ENCODE measurements at places on chromosomes 7 and 10.

DNA sequence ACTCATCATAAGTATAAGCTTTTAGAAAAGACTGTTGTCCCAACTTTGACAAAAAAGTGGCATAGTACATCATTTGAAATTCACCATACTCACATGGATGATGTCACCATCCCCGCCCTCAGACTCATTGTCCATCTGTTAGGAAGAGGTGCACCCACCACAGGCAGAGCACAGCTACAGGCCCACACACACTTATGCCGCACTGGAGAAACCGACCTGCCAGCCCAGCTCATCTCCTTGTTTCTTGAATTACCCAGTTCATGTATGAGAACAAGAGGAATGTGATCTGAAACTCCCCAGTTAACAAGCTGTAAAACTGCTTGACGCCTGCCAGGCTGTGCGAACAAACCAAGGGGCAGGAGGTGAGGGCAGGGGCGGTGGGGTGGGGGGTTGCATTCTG is 312.0 kb downstream of the DPP6 start:
- no peak for DNase-seq

DNA sequence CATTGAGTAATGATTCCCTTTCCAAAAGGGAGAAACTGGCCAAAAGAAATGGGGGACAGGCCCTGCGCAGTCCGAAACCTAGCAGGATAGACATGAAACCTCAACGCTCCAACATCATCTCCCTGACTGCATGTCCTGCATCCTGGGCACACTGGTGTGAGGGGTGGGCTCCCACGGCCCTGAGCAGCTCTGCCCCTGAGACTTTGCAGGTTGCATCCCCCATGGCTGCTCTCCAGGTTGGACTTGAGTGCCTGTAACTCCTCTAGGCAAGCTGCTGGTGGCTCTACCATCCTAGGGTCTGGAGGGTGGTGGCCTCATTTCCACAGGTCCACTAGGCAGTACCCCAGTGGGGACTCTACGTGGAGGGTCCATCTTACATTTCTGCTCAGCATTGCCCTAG is 16.3 kb upstream of the CRYGN start:
- no peak for DNase-seq

DNA sequence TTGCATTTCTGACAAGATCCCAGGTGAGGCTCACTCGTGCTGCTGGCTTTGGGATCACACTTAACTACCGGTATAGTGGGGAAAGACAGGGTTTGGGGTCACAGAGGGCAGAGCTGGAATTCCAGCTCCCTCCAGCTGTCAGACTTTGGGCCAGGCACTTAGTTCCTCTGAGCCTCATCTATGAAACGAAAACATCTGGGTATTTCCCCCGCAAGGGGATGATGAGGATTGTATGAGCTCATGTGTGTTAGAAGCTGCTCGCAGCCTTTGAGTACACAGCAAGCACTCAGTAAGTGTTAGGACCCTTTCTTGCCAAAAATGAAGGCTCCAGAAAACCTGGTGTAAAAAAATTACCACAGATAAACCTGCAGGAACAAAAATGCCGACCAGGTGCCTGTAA is 66.1 kb downstream of the PRPF18 start:
- DNase-seq: no peak

DNA sequence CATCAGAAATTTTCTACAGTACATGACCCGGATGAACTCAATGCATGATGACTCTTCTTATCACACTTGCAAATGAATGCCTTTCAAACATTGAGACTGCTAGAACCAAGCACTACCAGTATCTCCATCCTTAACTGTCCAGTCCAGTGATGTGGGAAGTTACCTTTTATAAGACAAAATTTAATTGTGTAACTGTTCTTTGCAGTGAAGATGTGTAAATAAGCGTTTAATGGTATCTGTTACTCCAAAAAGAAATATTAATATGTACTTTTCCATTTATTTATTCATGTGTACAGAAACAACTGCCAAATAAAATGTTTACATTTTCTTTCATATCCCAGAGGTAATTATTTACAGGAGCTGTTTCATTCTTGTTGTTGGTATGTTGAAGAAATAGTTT is 40.1 kb downstream of the LGI1 start:
- DNase-seq: no peak

GRCh38 chr10:26524161-26524896 is 86.2 kb downstream of the APBB1IP start:
- DNase-seq: no peak

- DNase-seq: no peak
These were observed 630.6 kb downstream of the GRID1 start for GRCh38 chr10:85735997-85736396.

- peak; percentile 66 for DNase-seq
These were observed 38.3 kb upstream of the PPP2R2D start for GRCh38 chr10:131862548-131862947.

DNA sequence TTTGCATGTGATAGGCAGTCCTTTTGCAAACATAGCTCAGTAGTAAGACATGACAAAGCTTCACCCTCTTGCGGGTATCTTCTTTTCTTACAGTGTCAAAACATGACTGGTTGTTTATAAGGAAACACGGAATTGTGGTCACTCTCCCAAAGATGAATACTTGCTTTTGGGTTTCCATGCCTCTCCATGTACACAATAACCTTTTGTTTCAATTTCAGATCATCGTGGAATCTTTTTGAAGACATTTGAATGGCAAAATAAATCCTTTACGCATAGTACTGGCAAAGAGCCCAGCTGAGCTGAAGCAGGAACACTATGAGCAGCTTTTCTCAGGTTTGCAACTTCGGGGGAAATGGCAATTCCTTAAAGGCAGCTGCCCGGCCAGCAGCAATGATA is 156.8 kb upstream of the FRMD4A start:
- no peak for DNase-seq

DNA sequence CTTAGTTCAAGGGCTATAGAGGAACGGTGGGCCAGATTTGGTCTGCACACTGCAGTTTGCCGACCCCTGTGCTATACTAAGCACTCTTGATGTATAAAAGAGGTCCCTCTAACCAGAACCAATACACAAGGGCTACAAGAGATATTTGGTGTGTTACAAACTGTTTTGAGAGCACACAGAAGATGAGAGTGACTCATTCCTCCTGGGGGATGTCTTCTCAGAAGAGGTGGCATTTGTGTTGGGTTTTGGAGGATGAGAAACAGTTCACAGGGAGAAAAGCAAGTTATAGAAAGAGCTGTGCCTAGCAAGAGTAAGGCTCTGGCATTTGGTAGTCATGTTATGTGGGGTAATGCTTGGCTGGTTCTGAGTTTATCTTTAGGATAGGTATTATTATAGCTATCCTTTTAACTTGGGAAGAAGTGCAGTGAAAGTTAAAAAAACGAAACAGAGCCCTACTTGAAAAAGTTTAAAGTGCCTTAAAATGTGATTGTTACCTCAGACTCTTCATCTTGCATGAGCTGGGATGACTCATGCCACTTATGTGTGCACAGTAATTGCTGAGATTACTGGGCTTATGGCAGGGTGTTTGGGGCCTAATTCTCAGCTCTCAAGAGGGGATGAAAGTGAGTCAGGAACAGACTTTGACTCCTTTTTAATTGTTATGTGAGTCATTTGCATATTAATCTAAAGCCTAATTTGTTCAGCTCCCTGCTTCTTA is 160.4 kb downstream of the KIF20B start:
- DNase-seq: no peak

DNA sequence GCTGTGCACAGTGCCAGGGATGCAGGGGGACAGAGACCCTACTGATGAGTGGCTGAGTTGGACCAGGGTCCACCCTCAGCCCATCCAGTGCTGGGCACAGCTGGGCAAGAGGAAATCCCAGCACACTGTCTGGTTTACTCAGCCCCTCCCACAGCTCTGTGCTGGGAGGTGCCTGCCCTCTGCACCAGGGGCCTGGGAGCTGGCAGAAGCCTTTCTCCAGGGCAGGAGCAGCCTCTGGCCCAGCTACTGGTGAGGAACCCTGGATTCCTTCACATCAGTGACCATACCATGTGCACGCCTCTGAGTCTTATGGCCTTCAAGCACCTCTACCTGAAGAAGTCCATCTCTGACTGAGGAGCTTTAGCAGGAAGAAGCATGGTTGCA is 25.9 kb upstream of the C10orf71 start:
- DNase-seq: peak; percentile 25

DNA sequence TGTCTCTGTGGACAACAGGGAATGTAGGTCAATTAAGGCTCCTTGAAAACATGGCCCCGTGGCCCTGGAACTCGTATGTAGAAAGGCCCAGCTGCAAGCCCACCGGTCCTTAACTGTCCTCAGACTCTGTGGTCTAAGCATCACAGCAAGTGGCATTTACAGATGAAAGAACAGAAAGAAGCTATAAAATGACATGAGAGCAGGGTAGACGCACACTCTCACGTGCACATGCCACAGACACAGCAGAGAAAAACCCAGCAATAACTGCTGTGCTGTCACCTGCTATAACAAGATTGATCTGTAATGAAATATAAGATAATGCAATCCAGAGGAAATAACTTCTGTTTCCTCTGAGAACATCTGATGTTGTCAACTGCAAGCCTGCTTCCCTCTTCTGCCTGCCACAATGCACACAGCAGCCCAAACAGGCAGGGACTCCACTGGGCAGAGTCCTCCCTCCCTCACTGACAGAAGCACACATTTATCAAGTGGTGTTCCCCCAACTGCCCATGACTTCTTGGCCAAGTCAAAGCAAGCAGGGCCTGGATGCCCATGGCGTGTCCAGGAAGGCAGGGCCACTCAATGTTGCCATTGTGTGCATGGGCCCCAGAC is 63.9 kb downstream of the GFRA1 start:
- no peak for DNase-seq

DNA sequence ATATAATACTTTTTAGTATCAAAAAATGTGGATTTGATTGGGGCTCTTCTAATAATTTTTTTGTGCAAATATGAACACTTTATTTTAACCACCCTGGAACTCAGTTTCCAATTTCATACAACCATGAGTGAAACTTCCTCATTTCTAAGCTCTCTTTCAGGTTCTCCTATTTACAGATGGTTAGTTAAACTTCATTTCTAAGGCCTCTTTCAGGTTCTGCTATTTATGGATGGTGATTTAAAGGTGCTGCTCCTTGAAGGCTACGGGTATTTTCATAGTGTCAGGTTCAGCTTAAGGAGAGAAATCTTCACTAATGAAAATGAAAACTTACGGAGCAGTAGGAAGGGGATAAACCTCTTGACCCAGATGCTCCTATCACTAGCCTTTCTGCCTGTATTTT is 568.3 kb downstream of the KIF20B start:
- no peak for DNase-seq

DNA sequence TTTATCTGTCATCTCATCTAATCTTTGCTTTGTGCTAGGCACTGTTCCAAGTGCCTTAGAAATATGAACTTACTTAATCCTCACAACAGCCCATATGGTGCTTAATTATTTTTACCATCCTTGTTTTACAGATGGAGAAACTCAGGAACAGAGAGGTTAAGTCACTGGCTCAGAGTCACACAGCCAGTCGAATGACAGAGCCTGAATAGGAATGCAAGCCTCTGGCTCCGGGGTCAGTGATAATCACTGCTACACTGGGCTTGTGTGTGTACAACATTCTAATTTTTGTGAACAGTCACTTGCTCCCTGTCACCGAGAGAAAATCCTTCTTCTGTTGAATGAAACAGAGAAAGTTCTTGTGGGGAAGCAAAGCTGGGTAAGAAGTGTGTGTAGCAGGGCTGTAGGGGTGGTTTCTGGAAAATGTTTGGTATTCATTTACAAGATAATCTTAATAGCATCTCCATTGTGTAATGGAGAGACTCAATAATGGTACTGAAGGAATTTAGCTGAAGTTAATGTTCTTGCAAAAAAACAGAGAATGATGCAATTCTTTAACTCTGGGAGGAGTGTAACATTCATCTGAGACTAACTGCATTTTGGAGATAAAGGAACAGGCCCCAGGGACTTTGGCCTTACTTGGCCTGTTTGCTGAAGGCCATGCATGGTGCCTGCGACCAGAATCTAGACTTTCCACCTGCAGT is 290.6 kb downstream of the FRMD4A start:
- no peak for DNase-seq

- peak; percentile 47 for DNase-seq
These were observed 615 bp upstream of the WBP1L start for GRCh38 chr10:102743078-102743587.
